ENCODE measurements at places on chromosomes 4 and X.

DNA sequence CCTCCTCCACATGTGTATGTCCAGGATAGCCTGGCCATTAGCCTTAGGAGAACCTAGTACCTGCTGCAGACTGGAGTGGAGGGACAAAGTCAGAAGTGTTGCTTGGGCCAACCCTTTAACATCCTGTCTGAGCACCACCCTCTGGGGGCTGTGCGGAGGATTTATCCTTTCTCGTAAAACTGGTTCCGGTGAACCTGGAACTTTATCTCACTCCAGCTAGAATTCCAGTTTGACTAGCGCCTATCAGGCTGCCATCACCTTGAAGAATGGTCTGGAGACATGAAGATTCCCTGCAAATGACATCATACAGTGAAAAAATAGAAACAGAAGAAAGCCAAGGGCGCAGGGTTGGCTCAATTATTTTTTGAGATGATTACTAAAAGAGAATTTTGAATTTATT lies 4.0 kb downstream of the TCEAL8 start:
- DNase-seq = no peak

GRCh38 chrX:39818750-39819149 lies 279.0 kb downstream of the BCOR start:
- no peak for DNase-seq

DNA sequence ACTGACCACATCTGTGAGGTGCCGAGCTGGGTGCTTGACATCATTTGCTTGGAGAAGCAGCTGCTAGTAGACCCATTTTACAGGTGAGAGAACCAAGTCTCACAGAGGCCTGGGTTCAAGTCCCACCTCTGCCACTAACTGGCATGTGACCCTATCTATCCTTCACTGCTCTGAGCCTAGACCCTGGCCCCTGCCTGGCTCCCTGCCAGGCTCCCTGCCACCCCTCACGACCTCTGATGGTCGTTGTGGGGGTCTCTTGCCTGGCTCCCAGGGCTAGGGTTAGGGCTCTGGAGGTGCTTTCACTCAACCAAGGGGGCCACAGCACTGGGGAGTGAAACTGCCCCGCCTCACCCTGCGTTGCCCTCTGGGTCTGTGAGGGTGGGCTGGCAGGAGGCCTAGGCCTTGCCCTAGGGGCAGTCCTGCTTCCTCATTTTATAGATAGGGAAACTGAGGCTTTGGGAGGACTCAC lies 7.2 kb upstream of the ADD1 start:
- DNase-seq = no peak

DNA sequence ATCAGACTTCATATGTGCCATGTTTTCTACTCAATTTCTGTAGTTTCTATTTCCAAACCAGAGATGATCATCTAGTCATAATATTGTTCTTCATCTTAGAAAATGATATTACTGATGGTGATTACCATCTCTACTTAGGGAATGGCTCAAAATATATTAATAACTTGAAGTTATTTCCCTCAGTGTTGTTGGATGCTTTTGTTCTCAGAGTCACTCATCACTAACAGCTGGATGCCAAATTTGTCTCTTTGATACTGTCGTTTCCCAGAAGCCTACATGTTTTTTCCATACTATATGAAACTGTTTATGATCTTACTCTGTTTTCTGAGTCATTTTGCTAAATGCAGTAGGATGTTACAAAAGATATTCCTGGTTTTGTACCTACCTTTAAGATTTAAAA lies 8.9 kb downstream of the PGAM4 start:
- DNase-seq = no peak

- no peak for DNase-seq
These were observed 80.9 kb upstream of the MSX1 start for GRCh38 chr4:4778554-4778953.

DNA sequence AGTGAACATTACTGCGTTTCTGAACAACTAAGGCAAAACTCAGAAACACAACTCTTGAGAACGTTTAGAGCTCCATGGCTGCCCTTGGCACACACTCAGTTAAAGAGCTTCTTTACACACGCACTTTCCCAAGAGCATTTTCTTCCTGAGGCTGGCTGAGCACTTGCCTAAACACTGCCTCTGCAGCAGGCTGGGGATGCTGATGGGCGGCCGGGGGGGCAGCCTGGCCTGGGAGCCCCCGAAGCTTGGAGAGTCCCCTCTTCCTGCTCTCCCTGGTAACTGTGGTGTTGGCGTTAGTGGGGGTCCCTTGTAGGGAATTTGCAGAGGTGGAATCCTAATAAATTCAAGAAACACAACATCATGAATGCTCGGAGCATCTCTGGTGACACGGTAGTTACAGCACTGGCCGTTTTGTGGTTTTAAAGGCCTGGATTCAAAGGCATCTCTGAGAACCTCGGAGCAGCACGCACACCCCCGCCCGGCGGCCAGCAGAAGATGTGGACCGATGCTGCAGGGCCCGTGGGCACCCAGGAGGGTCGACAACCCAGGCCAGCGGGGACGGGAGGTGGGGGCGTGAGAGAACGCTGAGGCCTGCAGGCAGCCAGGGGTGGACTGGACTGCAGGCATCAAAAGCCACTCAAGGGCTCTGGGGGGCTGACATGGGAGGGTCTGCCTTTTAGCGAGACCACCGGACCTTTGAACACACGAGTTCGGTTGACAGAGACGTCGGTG lies 45.4 kb downstream of the FGFRL1 start:
- no peak for DNase-seq

DNA sequence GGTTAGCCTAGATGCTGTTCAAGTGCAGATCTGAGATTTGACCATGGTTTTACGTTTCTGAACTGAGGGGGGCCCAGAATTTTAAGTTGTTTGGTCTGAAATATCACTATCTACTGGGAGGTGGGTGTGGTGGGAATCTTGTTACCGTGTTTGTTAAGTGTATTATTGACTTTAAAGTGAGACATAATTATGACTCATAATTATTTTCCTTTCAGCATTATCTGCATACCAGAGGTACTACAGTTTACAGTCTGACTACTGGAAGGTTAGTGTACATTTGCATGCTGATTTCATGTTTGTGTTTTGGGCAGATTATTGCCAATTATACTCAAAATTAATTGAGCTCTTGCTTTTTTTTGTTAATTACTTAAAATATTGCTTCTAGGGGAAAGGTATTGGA lies 101.5 kb downstream of the KDM6A start:
- DNase-seq = no peak

DNA sequence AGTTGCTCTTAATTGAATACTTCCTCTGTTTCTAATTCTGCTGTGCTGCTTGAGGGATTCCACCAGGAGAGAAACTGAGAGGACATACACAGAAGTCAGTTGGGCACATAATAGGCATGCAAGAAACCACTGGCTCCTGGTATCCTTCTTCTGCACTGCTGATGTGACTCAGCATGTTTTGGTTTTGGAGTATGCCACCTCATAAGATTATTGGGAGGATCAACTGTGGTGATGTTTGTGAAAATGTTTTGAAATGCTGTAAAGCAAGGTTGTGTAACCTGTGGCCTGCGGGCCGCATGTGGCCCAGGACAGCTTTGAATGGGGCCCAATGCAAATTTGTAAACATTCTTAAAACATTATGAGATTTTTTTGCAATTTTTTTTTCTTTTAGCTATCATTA lies 119.6 kb downstream of the GATB start:
- DNase-seq = no peak

DNA sequence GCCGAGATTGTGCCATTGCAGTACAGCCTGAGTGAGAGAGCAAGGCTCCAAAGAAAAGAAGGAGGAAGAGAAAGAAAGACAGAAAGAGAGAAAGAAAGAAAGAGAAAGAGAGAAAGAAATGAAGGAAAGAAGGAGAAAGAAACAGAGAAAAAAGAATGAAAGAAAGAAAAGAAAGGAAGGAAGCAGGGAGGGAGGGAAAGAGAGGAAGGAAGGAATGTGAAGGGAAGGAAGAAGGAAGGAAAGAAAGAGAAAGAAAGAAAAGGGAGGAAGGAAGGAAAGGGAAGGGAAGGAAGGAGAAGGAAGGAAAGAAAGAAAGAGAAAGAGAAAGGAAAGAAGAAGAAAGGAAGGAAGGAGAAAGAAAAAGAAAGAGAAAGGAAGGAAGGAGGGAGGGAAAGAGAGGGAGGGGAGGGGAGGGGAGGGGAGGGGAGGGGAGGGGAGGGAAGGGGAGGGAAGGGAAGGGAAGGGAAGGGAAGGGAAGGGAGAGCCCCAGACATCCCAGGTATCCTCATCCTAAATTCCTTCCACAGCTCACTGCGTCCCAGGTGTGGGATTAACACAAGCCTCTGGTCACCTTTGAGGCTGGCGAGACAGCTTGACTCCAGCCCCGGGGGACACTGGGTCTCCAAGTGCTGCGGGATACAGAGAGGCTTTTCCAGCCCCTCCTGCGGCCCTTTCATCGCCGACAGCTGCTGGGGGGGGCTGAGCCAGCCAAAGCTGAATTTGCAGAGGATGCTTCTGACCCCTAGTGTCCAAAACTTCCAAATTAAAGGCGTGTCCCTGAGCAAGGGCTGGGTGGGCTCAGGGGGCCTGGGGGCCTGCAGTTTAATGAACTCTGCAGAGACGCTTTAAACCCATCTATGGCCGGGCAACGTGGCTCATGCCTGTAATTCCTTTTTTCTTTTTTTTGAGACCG lies 24.2 kb upstream of the CSF2RA start:
- DNase-seq = no peak

- DNase-seq = no peak
These were observed 306.2 kb downstream of the TENM3 start for GRCh38 chr4:182549356-182549755.
